Skeletal muscle tissue (tissue), 5 donors: ENCODE measurements at places on chromosomes 13 and 19. TPM values are rescaled to one million over a fixed set of nuclear protein-coding genes. Genes with fewer than 3 reads are reported as not detected.

The ZNF492 gene
- total RNA-seq, result 1.0 TPM

The OR7C1 gene
- total RNA-seq, result not detected

The VSTM2B gene
- not detected for total RNA-seq

The ADM5 gene
- total RNA-seq, result 1.0 TPM

The LHB gene
- not detected for total RNA-seq

The ENOX1 gene
- 11.5 TPM for total RNA-seq

The CLDND2 gene
- total RNA-seq, result not detected

The ANGPTL8 gene
- 3.1 TPM for total RNA-seq

The NTN5 gene
- under 0.01 TPM for total RNA-seq

The PRSS57 gene
- total RNA-seq, result not detected

The PLIN5 gene
- 2.1 TPM for total RNA-seq

The KIR3DL2 gene
- not detected for total RNA-seq

The IL17D gene
- 7.3 TPM for total RNA-seq
